ENCODE measurements at places on chromosomes 2 and 18. TPM values are rescaled to one million over a fixed set of nuclear protein-coding genes. Genes with fewer than 3 reads are reported as not detected.

The PRLH gene
- total RNA-seq = not detected

The ARHGEF33 gene
- 0.95 TPM for total RNA-seq

The PPIG gene
- 71.0 TPM for total RNA-seq

The DPY30 gene
- 150 TPM for total RNA-seq

The TACR1 gene
- total RNA-seq = 0.19 TPM

The SAG gene
- not detected for total RNA-seq

The MAP3K2 gene
- 23.2 TPM for total RNA-seq

The NXPH2 gene
- 6.9 TPM for total RNA-seq

The CNDP1 gene
- total RNA-seq = not detected

The ACSL3 gene
- 98.1 TPM for total RNA-seq

The CAVIN2 gene
- not detected for total RNA-seq

DNA sequence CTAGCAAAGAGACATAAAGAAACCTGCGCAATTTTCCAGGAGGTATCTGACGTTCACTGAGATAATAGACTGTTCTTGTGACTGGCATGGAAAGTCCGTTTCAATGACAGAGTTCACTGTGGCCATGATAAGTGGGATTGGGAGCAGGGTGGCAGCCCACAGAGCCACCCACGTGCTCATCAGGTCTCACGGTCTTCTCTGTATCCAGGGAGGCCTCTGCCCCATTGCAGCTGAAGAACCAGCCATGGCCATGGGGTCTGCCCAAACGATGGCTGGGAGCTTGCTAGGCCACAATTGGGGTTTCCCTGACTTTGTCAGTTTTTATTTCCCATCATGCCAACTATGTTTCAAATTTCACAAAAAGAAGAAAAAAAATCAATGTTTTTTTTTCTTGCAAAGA, 57.2 kb downstream of the PDCL3 start:
- DNase-seq = no peak
- H3K4me1 ChIP-seq = no peaks in the 10 kb centered on the region
- H3K36me3 ChIP-seq = no peaks in the 10 kb centered on the region
- H3K27me3 ChIP-seq = no peaks in the 10 kb centered on the region

- H3K27ac ChIP-seq = no peak overlapping the region
- peaks cover 6% of the 10 kb centered on the region for H3K4me1 ChIP-seq
- no peaks in the 10 kb centered on the region for H3K36me3 ChIP-seq
These were observed 175.1 kb downstream of the PTPRM start for GRCh38 chr18:7742224-7742623.

DNA sequence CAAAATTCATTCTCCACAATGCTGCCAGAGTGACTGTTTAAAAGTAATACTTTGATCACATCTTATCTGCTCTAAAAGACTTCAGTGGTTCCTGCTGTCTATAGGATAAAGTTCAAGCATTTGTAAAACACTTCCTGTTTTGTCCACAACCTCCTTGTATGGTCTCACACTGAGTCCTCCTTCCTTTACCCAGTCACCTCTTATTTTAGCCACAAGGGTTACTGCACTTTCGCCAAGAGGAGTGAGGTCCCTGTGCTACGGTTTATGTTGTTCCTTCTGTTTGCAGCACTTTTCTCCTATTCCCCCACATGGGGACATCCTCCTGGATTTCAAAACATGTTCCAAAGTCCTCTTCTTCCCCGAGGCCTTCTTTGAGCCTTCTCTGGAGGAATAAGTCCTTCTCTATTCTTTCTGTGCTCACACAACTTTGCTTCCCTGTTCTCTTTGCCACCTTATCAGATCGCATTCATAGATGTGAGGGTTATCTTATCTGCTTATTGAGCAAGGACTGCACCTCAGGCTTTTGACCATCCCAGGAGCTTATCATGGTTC, 112.2 kb upstream of the NABP1 start:
- H3K27ac ChIP-seq = no peak overlapping the region
- DNase-seq = no peak
- H3K4me1 ChIP-seq = no peaks in the 10 kb centered on the region

GRCh38 chr2:122070241-122070731, 314.8 kb downstream of the TSN start:
- H3K27ac ChIP-seq = no peak overlapping the region
- no peaks in the 10 kb centered on the region for H3K36me3 ChIP-seq
- no peaks in the 10 kb centered on the region for H3K4me1 ChIP-seq
- H3K27me3 ChIP-seq = no peaks in the 10 kb centered on the region

GRCh38 chr18:148841-149240, 9.5 kb upstream of the USP14 start:
- no peak overlapping the region for H3K4me3 ChIP-seq
- H3K27ac ChIP-seq = no peak overlapping the region
- H3K4me1 ChIP-seq = no peaks in the 10 kb centered on the region
- DNase-seq = no peak
- H3K36me3 ChIP-seq = no peaks in the 10 kb centered on the region

GRCh38 chr2:216713691-216714336, 18.5 kb upstream of the IGFBP5 start:
- no peaks in the 10 kb centered on the region for H3K27me3 ChIP-seq
- no peaks in the 10 kb centered on the region for H3K4me1 ChIP-seq
- H3K27ac ChIP-seq = no peak overlapping the region
- DNase-seq = no peak
- H3K36me3 ChIP-seq = no peaks in the 10 kb centered on the region

- H3K4me1 ChIP-seq = no peaks in the 10 kb centered on the region
- DNase-seq = no peak
These were observed 121.3 kb upstream of the RNU4ATAC start for GRCh38 chr2:121409388-121409787.

- H3K4me1 ChIP-seq = no peaks in the 10 kb centered on the region
- peak; percentile 33 for DNase-seq
- no peak overlapping the region for H3K27ac ChIP-seq
- H3K36me3 ChIP-seq = no peaks in the 10 kb centered on the region
- no peak overlapping the region for H3K4me3 ChIP-seq
- no peaks in the 10 kb centered on the region for H3K27me3 ChIP-seq
These were observed 31.3 kb upstream of the BIN1 start for GRCh38 chr2:127138281-127138680.

DNA sequence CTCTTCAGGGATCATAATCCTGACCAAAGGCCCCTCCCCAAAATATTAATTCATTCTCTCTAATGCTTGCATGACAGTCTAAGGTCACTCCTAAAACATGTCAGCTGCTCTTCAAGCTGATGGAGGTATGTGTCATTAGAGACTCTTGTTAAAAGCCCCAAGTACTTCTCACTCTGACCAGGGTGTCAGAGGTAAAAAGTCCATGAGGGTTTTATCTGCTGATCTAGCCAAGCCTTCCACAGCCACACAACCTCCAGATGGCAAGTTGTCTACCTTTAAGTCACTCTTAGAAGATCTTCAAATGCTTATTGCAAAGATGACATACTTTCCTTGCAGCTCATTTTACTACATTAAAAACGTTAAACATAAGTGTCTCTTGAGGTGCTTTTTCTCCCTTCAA, 83.6 kb upstream of the ETAA1 start:
- no peaks in the 10 kb centered on the region for H3K36me3 ChIP-seq
- no peaks in the 10 kb centered on the region for H3K27me3 ChIP-seq
- H3K4me3 ChIP-seq = no peak overlapping the region
- no peaks in the 10 kb centered on the region for H3K4me1 ChIP-seq
- no peak overlapping the region for H3K27ac ChIP-seq
- no peak for DNase-seq

- H3K36me3 ChIP-seq = peaks cover 37% of the 10 kb centered on the region
- H3K4me3 ChIP-seq = no peak overlapping the region
- no peak for DNase-seq
- no peaks in the 10 kb centered on the region for H3K4me1 ChIP-seq
- H3K27me3 ChIP-seq = no peaks in the 10 kb centered on the region
- H3K27ac ChIP-seq = no peak overlapping the region
These were observed 10.7 kb downstream of the FN1 start for GRCh38 chr2:215425021-215425782.

- H3K27ac ChIP-seq = no peak overlapping the region
- H3K4me3 ChIP-seq = no peak overlapping the region
- H3K4me1 ChIP-seq = peaks cover 5% of the 10 kb centered on the region
These were observed 15.8 kb downstream of the OTOF start for GRCh38 chr2:26462100-26462499.

DNA sequence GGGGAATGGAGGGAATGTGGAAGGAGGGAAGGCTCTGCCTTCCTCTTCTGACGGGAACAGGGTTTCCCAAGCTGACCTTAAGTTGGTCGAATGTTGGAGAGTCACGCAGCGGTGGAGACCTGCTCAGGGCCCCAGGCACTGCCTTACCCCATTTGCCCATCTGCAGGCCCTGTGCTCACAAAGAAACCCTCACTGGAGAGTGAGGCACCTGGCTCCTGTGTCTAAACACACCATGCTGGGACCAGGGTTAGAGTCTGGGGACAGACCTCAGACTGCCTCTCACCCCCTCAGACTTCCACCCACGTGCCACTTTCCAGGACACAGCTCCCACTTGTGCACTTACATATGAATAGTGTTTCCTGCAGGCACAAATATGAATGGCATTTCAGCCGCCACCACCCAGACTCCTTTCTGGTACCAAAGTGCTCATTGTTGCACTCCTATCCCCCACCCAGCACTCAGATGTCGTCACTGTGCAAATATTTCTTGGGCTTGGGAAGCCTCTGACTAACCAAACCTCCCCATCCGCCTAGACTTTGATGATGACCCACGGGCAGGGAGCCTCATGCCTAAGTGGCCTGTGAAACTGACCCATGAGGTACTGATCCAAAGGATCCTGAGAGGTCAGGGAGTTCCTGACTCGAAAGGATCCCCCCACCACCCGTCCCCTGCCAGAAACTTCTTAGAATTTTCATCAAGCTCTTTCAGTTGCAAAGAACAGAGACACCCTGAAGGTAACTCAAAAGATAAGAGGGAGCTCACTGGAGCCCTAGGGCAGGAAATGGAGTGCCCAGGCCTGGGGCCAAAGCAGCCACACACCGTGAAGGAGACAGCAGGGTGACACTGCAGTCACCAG, 78.3 kb downstream of the STPG4 start:
- no peak overlapping the region for H3K27ac ChIP-seq
- H3K27me3 ChIP-seq = no peaks in the 10 kb centered on the region
- no peaks in the 10 kb centered on the region for H3K4me1 ChIP-seq
- no peak overlapping the region for H3K4me3 ChIP-seq
- no peaks in the 10 kb centered on the region for H3K36me3 ChIP-seq

- no peaks in the 10 kb centered on the region for H3K4me1 ChIP-seq
- DNase-seq = no peak
- no peaks in the 10 kb centered on the region for H3K36me3 ChIP-seq
- H3K27ac ChIP-seq = no peak overlapping the region
These were observed 271.0 kb upstream of the GALNT5 start for GRCh38 chr2:156986339-156986988.

Measured in H1 (cell line).